ENCODE measurements at places on chromosomes 12 and 14.

DNA sequence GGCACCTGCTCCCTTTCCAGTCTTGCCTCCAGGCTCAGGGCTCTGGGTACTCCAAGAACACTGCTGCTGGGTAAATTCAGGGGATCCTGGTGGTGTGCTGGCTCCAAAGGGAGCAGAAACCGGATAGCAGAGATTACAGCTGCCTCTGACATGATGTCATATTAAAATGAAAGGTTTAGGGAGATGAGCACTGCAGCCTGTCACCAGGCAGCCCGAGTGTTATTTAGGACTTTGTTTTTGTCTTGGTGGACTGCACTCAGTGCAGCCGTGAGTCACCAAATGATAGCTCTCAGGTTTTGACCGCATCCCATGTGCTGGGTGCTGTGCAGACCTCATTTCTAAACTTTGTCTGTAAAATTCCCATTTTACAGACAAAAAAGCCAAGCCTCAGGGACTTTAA lies 266.0 kb upstream of the CRY1 start:
- DNase-seq: no peak

DNA sequence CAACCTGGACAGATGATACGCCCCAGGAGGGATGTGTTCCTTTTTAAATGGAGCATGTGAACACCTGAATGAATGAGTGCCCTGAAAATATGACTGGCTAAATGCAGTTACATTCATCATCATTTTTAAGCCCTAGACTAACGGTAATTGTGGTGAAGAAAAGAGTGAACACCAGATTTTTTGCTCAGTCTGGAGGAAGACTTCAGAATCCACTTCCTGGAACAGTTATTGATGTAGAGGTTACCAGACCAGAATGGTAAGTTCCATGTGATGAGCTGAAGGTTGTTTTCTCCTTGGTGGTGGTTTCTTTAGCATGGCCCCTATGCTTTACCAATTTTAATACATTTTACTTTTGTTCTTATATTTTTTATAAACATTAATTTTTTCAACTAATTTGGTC lies 29.3 kb downstream of the PIWIL1 start:
- DNase-seq: no peak

GRCh38 chr12:101039848-101040531 lies 170.0 kb downstream of the SLC5A8 start:
- no peak for DNase-seq

DNA sequence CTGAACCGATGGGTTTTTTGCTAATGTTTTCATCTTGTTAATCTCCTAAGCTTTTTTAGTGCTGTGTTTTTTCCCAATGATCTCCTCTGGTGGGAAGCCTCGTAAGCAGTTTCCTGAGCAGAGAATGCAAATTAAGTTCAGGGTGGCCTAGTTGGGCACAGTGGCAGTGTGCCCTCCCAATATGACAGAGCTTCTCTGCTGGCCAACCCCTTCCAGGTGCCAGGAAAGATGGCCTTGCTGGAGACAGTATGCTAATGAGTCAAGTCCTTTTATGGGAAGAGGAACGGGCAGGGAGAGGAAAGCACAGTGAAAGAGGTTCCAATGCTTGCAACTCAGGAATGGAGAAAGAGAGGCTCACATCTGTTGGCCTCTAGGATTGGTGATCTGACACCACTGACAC lies 115.8 kb downstream of the GCH1 start:
- no peak for DNase-seq

- no peak for DNase-seq
Measured at GRCh38 chr14:65251213-65251612, 148.9 kb upstream of the MAX start.

DNA sequence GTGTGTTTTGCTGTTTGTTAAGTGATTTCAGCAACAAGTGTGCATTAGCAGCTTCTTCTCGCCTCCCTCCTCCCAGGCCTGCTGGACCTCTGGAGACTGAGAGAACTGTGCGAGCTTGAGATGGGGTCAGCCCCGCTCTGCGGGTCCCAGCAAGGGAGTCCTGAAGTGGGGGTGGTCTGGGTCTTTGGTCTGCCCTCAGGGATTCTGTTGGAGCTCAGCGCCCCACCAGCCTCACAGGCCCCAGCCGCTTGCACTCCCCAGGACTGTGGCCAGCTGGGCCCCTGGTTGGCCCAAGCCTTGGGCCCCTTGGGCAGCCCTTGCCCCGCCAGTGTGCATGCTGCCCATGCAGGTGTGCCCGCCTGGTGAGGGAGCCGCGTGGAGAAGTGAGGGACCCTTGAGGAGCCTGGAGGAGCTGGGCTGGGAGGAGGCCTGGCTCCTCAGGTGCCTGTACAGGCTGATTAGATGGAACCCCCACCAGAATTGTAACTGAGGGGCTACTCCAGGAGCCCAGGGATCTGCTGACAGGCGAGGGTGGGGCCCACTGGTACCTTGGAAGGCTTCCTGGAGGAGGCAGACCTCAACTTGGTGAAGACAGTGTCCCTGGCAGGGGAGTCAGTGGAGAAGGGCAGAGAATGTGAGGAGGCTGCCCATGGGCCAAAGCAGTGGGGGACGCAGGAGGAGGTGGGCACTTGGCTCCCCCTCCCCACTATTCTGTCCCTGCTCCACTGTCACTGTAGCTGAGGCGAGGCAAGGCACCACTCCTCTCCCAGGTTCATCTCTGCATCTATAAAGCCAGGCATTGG lies 56.7 kb downstream of the BEGAIN start:
- no peak for DNase-seq

DNA sequence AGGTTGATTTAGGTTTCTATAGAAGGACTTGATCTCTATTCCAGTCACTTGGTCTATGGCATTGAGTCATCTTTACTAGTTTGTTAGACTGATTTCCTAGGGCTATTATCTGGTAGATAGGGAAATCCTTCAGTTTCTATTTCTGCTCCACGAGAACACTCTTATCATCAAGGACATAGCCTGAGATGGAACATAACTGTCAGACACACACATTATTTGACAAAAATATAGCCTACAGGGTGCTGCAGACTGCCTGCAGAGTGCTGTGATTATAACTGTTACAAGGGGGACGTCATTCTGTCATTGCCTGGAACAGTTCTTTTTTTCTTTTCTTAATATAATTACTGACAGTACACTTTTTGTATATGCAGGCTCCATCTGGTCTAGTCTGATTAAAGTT lies 82.0 kb downstream of the TMEM117 start:
- DNase-seq: no peak

- DNase-seq: peak; percentile 73
Measured at GRCh38 chr14:90368946-90369721, 27.7 kb upstream of the CALM1 start.

GRCh38 chr12:76152181-76152807 lies 67.8 kb upstream of the NAP1L1 start:
- no peak for DNase-seq

DNA sequence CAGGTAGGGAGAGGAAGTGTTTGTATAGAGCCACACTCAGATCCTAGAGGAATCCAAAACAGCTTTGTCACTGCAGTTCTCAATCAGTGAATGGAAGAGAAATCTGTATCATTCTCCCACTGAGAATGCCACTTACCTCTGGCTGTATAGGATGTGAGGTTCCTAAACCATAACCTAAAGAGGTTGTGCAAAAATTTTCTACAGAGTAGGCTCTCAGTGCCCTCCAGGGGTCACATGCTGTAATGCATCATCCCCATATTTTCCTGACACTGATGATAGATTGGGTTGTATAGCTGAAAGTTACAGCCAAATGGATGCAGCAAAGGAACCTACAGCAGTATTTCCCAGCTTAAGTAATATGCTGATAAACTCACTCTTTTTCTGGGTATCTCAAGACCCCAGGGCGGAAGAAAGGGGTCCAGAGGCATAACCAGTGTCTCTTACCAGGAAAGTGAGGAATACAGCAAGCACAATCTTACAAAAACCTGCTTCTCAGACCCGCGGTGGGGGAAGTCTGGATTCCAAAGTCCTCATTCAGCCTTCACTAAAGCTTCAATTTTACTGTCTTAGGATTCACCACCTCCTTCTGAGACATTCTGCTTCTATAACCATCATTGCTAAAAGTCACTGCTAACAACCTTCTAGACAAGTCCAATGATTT lies 3.8 kb downstream of the BCDIN3D start:
- DNase-seq: peak; percentile 43

- peak; percentile 82 for DNase-seq
Measured at GRCh38 chr12:57904848-57905811, 36.2 kb upstream of the ATP23 start.

- no peak for DNase-seq
Measured at GRCh38 chr12:129717438-129717837, 186.4 kb downstream of the TMEM132D start.

DNA sequence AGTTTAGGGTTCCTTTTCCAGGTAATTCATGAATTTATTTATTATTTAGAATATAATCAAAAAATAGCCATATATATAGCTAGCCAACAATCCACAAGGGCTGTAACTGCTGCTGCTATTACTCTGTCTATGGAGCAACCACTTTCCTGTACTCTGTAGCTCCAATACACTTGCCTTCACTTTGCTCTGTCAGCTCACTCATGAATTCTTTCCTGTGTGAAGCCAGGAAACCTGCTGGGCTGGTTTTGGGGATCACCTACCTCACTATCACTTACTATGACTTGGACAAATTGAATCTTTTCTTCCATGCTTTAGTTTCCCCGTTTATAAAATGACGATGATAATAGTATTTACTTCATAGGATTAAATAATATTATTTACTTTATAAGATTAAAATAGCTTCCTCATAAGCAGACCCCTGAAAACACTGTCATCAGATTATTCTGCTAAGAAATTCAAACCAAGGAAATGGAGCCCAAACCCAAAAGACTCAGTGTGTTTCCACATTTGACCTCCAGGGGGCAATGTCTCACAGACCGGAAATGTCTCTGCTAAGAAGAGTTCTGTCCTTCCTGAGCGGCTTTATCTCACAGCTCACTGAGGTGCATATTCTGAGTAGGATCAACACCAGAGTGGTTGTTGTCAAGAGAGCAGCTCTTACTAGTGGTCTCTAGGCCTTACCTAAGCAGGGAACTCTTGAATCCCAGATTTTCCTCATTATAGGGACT lies 457.1 kb downstream of the DAD1 start:
- peak; percentile 32 for DNase-seq

- no peak for DNase-seq
Measured at GRCh38 chr12:114631242-114631641, 52.7 kb downstream of the TBX3 start.

DNA sequence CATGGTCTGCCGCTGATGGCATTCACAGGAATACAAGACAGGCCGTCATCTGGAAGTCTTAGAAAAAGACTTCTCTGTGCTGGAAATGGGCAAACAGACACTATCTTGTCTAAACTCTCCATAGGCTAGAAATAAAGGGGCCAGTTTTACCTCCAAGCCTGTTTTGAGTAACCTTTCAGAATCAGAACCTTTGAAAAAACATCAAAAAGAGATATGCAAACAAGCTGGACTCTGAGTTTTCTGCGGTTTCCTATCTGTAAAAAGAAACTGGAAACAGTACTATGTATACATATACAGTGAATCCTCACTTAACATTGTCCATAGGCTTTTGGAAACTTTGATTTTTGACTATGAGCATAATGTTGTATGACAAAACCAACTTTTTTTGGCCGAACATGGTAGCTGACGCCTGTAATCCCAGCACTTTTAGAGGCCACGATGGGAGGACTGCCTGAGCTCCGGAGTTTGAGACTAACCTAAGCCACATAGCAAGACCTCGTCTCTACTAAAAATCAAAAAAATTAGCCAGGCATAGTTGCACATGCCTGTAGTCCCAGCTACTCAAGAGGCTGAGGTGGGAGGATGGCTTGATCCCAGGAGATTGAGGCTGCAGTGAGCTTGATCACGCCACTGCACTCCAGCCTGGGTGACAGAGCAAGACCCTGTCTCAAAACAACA lies 92.9 kb upstream of the MAX start:
- peak; percentile 79 for DNase-seq

GRCh38 chr14:31270196-31270772 lies 62.7 kb upstream of the HECTD1 start:
- peak; percentile 77 for DNase-seq

DNA sequence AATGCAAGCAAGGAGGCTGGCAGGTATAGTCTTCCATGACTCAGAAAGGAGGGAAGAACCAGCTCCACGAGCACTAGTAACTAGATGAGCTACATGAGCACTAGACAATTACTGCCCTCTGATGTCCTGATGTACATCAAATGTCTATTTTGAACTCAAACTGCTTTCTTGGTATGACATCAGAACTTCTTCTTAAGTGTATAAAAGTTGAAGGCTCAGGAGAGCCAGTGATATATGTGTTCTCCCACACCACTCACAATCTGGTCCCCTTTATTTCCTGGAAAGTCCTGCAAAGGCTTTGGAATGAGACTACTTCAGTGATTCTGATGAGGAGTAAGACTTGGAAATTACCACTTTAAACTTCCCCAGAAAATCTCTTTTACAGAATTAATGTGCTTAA lies 18.5 kb upstream of the DHRS7 start:
- no peak for DNase-seq

GRCh38 chr12:115257791-115258190 lies 573.8 kb upstream of the TBX3 start:
- DNase-seq: no peak

DNA sequence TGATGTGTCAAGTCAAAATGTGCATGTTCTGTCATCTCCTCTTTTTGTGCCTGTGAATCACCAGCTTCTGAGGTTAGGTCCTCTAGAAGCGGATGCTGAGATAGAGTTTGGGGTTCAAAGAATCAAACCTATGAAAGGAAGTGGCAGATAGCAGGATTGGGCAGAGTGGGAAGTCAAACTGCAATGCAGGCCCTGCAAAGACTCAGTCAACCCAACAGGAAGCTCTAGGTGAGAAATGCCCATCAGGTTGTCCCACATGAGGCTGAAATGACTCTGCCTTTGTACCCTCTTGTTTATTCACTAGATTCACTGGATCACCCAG lies 4.5 kb upstream of the MIA2 start:
- DNase-seq: no peak

DNA sequence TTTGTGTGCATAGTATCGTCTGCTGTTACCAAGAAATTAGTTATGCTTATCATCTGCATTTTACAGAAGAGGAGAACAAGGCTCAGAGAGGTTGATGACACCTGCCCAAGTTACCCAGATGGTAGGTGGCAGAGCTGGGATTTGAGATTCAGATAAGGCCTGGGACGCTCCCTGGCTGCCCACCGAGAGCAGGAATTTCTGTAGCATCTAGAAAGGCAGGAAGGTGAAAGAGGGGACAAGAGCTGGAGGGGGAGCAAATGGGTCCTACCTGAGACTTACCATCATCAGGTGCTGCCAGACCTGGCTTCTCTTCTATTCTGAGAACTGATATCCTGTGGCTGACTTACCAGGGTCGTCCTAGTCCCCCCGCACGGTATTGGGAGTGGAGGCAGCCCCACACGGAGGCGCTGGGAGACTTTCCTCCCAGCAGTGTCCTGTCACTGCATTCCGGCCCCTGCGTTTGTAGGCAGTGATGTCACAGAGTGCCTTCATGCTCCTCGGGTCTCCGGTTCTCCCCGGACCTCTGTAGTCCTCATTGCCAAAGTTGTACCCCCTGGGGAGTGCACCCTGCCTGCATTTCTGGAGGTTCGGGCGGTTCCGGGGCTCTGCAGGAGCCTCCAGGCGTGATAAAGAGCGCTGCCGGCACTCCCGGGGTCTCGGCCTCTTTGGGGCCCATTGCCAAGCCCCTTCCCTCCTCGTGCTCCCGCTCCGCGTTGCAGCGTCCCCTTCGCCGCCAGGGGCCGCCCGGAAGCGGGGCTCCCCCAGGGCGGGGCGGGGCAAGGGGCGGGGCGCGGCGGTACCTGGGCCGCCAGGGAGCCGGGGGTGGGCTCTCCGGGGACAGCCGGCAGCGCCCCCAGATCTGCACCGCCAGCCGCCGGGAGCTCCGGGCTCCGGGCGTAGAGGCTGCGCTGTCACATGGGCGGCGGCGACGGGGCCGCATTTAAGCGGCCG lies at the start of gene CABP1:
CABP1 (plus strand) TSS at position 856 of the 951 bp plus-strand sequence; CDS start at position 916, 60 bp downstream.
- DNase-seq: peak; percentile 7
